ENCODE measurements at places on chromosomes 11 and 22. TPM values are rescaled to one million over a fixed set of nuclear protein-coding genes. Genes with fewer than 3 reads are reported as not detected.

DNA sequence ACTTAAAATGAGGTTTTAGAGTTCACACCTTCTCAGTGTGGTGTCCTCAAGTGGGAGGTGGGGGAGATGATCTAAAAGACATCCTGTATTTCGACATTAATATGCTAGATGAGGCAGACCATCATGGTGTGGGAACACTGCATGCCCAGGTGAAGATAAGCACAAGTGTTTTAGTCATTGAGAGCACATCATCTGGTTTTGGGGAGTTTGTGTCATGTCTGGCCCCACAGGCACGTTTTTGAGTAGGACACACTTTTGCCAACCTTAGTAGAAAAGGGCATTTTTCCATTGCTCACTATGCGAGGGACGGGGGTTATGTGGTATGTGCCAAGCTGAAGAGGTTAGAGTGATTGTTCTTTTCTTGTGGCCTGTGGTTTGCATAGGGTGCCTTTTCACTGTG lies 189.3 kb downstream of the DBX1 start:
- no peak for DNase-seq
- H3K27me3 ChIP-seq = no peaks in the 10 kb centered on the region
- no peak overlapping the region for H3K4me3 ChIP-seq
- no peak overlapping the region for H3K27ac ChIP-seq
- peaks cover 52% of the 10 kb centered on the region for H3K4me1 ChIP-seq
- H3K36me3 ChIP-seq = no peaks in the 10 kb centered on the region

DNA sequence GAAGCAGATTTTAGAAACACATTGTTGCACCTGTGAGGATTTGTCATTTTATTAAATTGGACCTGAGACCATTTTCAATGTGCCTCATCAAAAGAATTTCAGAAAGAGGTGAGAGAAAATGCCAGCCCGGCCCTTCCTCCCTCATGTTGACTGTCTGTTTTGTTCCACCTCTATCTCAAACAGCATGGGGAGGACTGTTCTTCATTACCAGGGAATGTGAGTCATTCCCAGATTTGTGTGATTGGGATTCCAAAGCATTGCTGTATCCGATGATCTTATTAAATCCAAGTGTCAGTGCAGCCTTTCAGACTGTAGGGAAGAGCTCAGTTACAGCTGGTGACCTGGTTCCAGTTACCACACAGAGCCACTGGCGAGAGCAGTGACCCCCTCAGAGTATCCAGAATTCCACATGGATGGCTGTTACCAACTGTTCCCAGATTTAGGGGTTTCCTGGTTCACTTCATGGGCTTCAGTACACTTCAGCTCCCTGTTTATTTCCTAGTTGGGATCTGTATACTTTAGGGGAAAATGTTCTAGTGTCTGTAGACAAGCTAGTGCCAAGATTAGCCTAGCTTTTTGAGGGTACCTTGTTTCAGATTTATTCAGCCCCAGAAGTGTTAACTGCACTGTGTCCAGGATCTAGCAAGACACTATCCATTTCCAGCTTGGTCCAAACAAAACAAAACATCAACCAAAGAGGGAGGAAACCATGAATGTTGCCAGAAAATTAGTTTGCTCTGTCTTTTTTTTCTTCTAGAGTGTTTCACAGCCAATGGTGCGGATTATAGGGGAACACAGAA lies 20.9 kb downstream of the KREMEN1 start:
- DNase-seq = no peak
- H3K27ac ChIP-seq = no peak overlapping the region
- H3K4me1 ChIP-seq = peaks cover 33% of the 10 kb centered on the region
- H3K27me3 ChIP-seq = no peaks in the 10 kb centered on the region

DNA sequence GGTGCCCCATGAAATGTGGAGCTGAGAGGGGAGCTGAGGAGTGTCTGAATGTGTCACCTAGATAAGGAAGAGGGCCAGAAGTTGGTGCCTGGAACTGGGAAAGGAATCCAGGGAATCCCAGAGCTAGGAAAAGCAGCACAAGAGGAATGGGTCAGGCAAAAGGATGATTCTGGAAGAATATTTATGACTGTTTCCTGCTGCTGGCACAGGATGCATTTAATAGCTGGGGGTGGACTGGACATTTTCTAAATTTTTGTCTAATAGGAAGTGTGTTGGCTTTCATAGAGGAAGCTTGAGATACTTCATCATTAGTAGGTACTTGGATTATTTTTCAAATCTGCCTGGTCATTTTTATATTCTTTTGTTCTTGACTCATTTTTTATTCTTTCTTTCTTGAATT lies 17.4 kb upstream of the MRGPRX2 start:
- H3K4me1 ChIP-seq = no peaks in the 10 kb centered on the region
- no peak for DNase-seq
- H3K4me3 ChIP-seq = no peak overlapping the region

GRCh38 chr22:45602824-45603595 lies 68.6 kb upstream of the ATXN10 start:
- no peak overlapping the region for H3K27ac ChIP-seq
- H3K4me1 ChIP-seq = peaks cover 4% of the 10 kb centered on the region
- no peaks in the 10 kb centered on the region for H3K27me3 ChIP-seq

DNA sequence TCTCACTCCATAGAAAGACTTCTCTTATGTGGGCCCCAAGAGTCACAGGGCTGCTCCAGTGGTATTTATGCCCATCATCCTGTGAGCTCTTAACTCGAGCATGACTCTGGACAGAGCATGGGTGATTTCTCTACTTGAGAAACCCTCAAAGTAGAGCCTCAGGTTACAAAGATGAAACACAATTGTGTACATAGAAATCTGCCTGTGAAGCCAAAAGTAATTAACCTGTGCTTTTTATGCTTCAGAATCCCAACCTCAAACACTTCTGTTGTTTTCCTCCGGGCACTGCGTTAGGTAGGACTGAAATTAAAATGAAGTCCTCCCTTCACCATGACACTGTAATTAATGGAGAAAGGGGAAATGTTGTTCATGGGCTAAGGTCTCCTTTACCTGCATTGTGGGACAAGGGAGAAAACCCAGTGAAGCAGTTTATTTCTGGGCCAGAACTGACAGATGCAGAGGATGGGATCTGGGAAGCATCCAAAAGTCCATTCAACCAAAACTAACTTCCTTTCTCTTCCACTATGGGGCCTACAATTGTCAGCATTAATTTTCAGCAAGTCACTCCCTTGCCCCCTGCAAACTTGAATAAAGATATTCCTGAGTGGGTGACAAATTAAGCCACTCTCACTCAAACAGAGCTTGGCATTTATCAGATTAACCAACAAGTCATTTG lies 24.1 kb upstream of the POU2AF1 start:
- no peak overlapping the region for H3K27ac ChIP-seq
- no peaks in the 10 kb centered on the region for H3K4me1 ChIP-seq
- no peak for DNase-seq
- no peaks in the 10 kb centered on the region for H3K36me3 ChIP-seq

DNA sequence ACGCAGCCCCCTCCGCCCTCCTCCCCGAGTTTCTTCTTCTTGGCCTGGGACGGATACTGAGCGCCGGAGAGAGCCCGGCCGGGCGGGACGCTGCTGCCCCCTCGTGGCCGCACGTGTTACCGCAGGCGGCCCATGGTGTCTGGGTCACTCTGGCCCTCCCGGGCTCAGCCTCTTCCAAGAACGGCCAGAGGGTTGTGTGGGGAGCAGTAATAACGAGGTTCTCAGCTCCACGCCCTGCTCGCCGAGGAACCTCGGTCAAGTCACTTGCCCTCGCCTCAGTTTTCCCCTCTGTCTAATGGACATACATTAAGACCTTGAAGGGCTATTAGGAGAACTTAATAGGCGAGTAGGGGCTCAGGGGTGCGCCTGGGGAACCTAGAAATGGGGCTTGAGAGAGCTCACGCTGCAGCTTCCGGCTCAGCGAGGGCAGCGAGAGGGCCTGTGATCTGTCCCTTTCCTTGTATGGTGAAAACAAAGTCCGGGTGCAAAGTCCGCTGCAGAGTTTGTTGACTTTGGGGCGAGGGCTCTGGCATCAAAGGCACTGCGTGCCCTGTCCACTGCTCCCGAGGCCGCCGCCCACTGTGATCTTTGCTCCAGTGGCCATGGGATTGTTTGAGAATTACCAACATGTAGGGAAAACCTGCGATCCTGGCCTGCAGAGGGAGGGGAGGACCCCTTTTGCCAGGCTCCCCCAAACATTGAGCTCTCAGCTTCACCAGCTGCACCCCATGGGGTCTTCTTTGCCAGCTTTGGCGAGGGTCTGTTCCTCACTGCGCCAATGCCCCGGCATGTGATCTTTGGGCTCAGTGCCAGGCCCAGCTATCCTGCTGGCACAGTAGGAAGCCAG lies 14.4 kb upstream of the LRP5 start:
- H3K36me3 ChIP-seq = no peaks in the 10 kb centered on the region
- no peak overlapping the region for H3K4me3 ChIP-seq
- DNase-seq = peak; percentile 88
- peaks cover 6% of the 10 kb centered on the region for H3K4me1 ChIP-seq
- no peak overlapping the region for H3K27ac ChIP-seq

DNA sequence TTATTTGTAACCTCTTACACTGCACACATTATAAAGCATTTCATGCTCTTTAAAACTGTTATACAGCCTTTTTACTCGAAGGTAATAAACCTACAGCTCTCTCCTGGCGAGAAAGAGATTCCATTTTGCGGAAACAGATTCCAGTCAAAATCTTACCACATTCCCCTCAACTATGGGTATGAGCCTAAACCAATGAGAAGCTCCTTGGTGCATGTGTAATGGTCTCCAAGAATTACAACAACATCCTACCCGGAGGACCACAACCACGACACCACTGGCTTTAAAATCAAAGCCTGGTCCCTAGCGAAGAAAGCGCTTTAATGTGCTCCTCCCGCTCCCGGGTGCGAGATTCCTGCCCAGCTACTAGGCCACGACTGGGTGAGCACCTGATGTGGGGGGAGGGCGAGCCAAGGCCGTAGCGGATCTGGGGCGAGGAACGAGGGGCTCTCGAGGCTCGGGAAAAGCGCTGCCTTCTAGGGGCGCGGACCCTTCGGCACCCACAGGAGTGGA lies 821 bp downstream of the CELF1 start:
- H3K27ac ChIP-seq = peak overlapping the region; percentile 92
- H3K4me3 ChIP-seq = peak overlapping the region; percentile 100
- DNase-seq = no peak
- peaks cover 25% of the 10 kb centered on the region for H3K36me3 ChIP-seq

GRCh38 chr11:126115127-126115495 lies 52.4 kb upstream of the CDON start:
- peaks cover 86% of the 10 kb centered on the region for H3K27me3 ChIP-seq
- H3K36me3 ChIP-seq = no peaks in the 10 kb centered on the region
- H3K4me1 ChIP-seq = no peaks in the 10 kb centered on the region
- H3K27ac ChIP-seq = no peak overlapping the region
- H3K4me3 ChIP-seq = no peak overlapping the region

GRCh38 chr11:27720277-27720830 lies 20.1 kb upstream of the BDNF start:
- H3K36me3 ChIP-seq = no peaks in the 10 kb centered on the region
- peak; percentile 48 for DNase-seq
- no peaks in the 10 kb centered on the region for H3K27me3 ChIP-seq
- H3K27ac ChIP-seq = no peak overlapping the region

Gene C11orf65
- polyA plus RNA-seq = 2.1 TPM

Gene IL18BP
- 7.2 TPM for polyA plus RNA-seq

Gene ART1
- not detected for polyA plus RNA-seq

Gene CDON
- 0.45 TPM for polyA plus RNA-seq

All from K562 (cell line).